AG08395 (cell line): ENCODE measurements at places on chromosomes 5 and 9.

DNA sequence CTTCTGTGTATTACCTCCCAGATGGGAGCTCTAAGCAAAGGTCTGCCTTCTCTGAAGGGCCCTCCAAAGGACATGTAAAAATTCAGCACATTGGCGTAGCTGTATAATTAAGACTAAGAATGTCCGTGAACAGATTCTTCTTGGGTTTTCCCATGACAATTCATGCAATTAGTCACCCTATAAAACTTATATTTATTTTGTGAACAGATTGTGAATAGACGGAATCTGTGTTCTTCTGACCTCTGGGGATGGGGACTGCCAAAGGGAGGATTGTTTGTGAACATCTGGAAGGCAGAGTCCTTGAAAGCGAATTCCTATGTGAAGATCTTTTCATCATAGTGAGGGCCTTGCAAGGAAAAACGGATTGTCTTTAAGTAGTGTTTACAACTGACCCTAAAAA lies 111.3 kb downstream of the EGFLAM start:
- no peak for DNase-seq

GRCh38 chr5:74081126-74081525 lies 455.1 kb downstream of the ARHGEF28 start:
- no peak for DNase-seq

- no peak for DNase-seq
Measured at GRCh38 chr5:96340357-96340756, 92.7 kb downstream of the PCSK1 start.

- peak; percentile 88 for DNase-seq
Measured at GRCh38 chr5:149381986-149382338, 2.9 kb upstream of the IL17B start.

GRCh38 chr9:3740690-3741419 lies 215.1 kb upstream of the RFX3 start:
- no peak for DNase-seq

DNA sequence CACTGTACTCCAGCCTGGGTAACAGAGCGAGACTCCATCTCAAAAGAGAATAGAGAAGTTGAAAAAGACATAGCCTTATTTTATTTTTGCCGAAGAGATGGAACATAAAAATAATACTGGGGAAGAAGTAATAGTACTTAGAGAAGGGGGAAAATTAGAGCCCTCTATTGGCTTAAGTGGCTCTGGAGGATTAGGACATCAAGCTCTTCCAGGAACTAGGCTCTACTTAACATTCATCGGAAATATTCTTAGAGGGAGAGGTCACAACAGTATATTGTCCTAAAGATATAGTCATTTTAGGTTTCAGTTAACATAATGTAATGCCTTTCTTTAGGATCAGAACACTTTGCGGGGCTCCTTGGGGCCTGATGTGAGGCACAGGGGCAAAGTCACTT lies 86.0 kb upstream of the PLPP1 start:
- no peak for DNase-seq

GRCh38 chr5:82985763-82986162 lies 91.4 kb downstream of the TMEM167A start:
- no peak for DNase-seq

GRCh38 chr9:114516913-114517312 lies 11.6 kb upstream of the WHRN start:
- peak; percentile 77 for DNase-seq

DNA sequence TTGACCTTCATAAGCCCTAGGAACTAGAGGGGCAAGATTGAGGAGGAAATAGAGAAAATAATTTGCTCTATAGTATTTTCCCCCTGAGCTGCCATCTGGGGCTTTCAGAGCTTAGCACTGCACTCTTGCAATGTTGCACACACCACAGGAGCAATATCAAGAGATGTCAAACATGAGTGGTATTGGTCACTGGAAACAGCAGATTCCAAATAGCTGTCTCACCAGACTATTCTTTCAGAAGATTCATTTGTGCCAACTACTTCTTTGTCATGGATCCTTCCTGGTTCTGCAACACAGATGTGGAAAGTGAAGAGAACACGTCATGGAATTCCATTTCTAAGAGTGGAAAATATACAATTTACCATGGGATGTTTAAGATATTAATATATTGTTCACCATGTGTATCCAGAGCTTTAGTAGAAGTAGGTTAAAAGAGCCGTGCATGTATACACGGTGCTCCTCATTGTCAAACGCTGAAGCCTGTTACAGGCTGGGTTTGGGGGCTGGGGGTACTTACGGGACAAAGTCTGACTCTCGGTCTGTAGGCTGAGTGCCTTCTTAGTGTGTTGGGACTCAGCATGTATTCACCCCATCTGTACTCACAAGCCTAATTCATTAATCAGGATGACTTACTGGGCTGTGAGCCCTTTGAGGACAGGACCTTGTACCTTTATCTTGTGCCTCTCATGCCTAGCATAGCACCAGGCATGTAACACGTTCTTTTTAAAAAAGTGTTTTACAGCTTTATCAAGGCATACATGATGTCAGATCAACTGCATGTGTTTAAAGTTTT lies 31.4 kb upstream of the GDNF start:
- peak; percentile 89 for DNase-seq

DNA sequence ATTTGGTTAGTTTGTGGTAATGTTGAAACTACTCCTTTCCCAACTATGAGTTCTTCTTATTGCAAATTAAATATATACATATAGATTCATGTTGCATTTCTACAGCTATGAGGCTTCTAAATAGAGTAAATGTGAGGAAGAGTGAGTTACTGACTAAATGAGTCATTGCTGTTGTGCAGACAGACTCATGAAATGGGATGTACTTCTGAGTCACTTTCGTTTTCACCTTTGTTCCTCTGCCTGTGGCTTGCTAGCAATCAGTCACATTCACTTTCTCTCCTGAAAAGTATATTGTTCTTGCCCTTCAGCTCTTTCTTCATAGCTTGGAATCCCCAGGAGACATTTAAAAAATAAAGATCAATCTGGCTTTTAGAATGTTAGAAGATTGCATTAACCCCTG lies 295.5 kb upstream of the SMC2 start:
- no peak for DNase-seq

GRCh38 chr9:113590991-113591898 lies 127.7 kb downstream of the RGS3 start:
- peak; percentile 75 for DNase-seq

DNA sequence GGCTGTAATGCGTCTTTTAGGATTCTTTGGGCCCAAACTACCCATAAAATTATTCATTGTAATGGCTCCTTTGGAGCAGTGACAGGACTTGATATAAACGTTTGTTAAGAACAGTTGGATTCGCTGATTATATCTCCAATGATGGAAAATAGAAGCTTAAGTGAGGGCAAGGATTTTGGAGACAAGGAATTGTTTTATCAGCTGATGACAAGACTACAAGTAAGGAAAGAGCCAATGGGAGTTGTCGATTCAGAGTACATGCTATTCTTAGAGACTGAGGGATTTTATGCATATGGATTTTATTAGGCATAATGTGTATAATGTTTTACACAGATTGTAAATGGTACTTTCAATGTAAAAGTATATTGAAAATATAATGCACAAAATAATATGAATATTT lies 425.5 kb upstream of the RIOK2 start:
- DNase-seq = no peak

GRCh38 chr5:14266171-14266570 lies 123.0 kb downstream of the TRIO start:
- DNase-seq = no peak

- DNase-seq = no peak
Measured at GRCh38 chr9:29422438-29422837, 1849.2 kb upstream of the C9orf72 start.

- no peak for DNase-seq
Measured at GRCh38 chr9:12863618-12864017, 88.8 kb downstream of the LURAP1L start.

DNA sequence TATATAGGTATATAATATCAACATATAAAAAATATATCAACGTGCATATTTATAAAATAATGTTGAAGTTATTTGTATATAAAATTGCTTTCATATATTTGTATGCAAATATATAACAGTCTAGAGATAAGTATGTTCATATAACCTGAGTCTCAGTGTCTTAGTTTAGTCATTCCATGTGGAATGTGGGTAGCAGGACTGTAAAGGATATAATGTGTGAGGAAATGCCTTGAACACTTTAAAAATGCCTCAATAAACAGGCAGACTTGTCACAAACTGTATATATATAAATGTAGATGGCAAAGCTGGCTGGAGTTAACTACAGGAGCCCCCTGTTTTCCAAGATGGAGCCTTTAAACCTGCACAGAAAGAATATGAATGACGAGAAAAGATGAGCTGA lies 48.4 kb downstream of the CCDC125 start:
- no peak for DNase-seq

GRCh38 chr5:98428806-98429205 lies 344.7 kb upstream of the RGMB start:
- DNase-seq = peak; percentile 6

GRCh38 chr5:160470437-160471361 lies 49.0 kb downstream of the PTTG1 start:
- peak; percentile 21 for DNase-seq

DNA sequence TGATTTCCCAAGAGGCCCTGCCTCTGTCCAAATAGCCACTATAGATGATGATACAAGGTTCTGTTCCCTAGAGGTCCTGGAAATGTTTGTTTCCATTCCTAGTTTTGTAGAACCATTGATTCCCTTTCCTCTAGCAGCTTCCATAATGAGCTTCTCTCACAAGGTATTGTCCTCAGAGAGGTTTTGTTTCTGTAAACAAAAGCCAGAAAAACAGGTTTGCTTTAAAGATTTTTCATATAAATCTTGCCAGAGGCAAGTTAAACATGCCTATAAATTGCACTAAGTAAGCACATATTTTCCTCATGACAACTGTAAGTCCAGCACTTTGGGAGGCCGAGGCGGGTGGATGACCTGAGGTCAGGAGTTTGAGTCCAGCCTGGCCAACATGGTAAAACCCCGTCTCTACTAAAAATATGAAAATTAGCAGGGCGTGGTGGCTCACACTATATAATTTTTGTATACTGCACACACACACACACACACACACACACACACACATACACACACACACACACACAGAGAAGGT lies 1787.7 kb downstream of the EFNA5 start:
- no peak for DNase-seq

DNA sequence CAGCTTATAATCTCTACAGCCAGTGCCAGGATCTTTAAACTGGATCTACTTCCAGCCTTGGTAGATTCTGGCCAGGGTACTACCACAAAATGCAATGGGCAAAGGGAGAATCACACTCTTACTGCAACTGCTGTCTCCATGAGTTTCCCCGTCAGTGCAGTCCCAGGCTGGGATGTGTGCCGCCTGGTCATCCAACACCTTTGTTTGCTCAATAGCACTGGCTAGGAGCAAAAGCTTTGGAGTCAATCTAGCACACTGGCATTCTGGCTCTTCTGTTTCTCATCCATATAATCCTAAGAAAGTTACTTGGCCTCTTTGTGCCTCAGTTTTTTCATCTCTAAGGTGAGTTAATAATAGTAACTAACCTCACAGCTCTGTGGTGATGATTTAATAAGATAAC lies 96.9 kb downstream of the FBN2 start:
- DNase-seq = no peak

- DNase-seq = no peak
Measured at GRCh38 chr5:40653221-40654022, 26.3 kb upstream of the PTGER4 start.

DNA sequence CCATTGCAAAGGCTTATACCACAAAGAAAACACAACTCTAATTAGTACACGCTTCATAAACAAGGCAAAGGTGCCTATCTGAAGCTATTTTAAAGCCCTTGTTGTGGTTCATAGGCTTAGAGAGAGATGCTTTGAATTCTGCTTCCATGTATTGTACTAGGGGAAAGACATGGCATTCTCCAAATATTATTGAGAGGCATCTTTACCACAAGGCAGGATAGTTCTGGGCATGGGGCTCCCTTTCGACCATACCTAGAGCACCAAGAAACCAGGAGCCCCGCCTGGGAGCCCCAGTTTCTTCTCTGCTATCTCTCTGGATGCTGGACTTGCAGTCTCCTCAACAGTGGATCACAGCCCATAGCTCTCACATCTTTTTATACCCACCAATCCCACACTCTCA lies 93.7 kb downstream of the NFIB start:
- DNase-seq = no peak

- DNase-seq = peak; percentile 63
Measured at GRCh38 chr5:129820-130219, 37.9 kb downstream of the PLEKHG4B start.

- DNase-seq = no peak
Measured at GRCh38 chr5:106780355-106780754, 890.4 kb downstream of the EFNA5 start.

GRCh38 chr5:1461396-1461795 lies 16.2 kb upstream of the SLC6A3 start:
- no peak for DNase-seq

- DNase-seq = no peak
Measured at GRCh38 chr9:5563886-5564285, 53.6 kb downstream of the PDCD1LG2 start.

GRCh38 chr5:181084621-181085195 lies 44.6 kb downstream of the BTNL9 start:
- no peak for DNase-seq
